ENCODE measurements at places on chromosomes 4 and X. TPM values are rescaled to one million over a fixed set of nuclear protein-coding genes. Genes with fewer than 3 reads are reported as not detected.

The SHROOM3 gene
- 75.1 TPM for total RNA-seq

GRCh38 chrX:143378851-143379250 is 138.4 kb downstream of the SPANXN3 start:
- DNase-seq, result no peak
- no peaks in the 10 kb centered on the region for H3K27me3 ChIP-seq
- no peaks in the 10 kb centered on the region for H3K4me1 ChIP-seq
- H3K4me3 ChIP-seq, result no peak overlapping the region
- H3K36me3 ChIP-seq, result no peaks in the 10 kb centered on the region
- no peak overlapping the region for H3K27ac ChIP-seq

The SSR4 gene
- total RNA-seq, result 84.2 TPM

- H3K27me3 ChIP-seq, result no peaks in the 10 kb centered on the region
- H3K4me3 ChIP-seq, result no peak overlapping the region
- H3K36me3 ChIP-seq, result no peaks in the 10 kb centered on the region
- peaks cover 2% of the 10 kb centered on the region for H3K4me1 ChIP-seq
- no peak for DNase-seq
- H3K27ac ChIP-seq, result no peak overlapping the region
Measured at GRCh38 chrX:136754651-136755050, 26.1 kb downstream of the ARHGEF6 start.

- DNase-seq, result peak; percentile 83
- no peaks in the 10 kb centered on the region for H3K27me3 ChIP-seq
- H3K36me3 ChIP-seq, result no peaks in the 10 kb centered on the region
- H3K4me3 ChIP-seq, result no peak overlapping the region
- H3K27ac ChIP-seq, result no peak overlapping the region
Measured at GRCh38 chrX:21985332-21985777, 44.8 kb downstream of the SMS start.

DNA sequence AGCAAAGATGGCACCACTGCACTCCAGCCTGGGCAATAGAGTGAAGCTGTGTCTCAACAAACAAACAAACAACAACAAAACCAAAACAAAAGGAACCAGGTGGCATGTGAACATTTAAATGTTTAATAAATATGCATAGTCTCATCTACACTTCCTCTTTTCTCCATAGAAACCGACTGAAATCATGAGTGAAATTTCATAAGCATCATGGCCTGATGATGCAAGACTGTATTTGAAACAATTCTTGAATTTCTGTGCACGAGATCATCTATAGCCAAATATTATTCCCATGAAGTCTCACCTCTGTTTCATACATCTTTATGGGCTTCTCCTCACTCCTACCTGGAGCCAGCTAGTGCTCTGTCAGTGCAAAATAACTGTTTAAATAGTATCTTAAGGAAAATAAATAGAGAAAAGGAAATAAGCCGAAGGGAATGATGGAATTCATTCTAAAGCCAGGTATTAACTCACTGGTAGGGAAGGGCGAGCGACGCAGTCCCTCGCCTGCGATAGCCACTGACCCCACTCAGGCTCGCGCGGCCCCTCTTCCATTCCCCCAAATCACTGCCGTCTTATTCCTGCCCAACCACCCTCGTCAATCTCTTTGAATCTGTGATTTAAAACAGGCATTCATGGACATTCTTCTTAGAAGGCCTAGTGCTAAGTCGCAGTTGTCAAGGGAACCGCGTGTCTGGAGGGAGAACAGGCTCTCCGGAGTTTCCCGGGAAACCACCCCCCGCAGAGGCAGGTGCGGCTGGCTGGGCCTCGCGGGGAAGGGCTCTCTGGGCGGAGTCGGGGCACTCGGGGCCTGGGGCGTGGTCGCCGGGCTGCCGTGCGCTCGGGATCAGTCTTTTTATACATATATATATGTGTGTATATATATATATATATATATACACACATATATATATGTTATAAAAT is 52.4 kb upstream of the TRIM2 start:
- no peaks in the 10 kb centered on the region for H3K27me3 ChIP-seq
- peak; percentile 81 for DNase-seq
- peaks cover 18% of the 10 kb centered on the region for H3K4me1 ChIP-seq
- no peak overlapping the region for H3K4me3 ChIP-seq

- DNase-seq, result no peak
- H3K4me1 ChIP-seq, result peaks cover 5% of the 10 kb centered on the region
- H3K36me3 ChIP-seq, result peaks cover 3% of the 10 kb centered on the region
Measured at GRCh38 chrX:43743100-43743822, 87.2 kb downstream of the MAOA start.

DNA sequence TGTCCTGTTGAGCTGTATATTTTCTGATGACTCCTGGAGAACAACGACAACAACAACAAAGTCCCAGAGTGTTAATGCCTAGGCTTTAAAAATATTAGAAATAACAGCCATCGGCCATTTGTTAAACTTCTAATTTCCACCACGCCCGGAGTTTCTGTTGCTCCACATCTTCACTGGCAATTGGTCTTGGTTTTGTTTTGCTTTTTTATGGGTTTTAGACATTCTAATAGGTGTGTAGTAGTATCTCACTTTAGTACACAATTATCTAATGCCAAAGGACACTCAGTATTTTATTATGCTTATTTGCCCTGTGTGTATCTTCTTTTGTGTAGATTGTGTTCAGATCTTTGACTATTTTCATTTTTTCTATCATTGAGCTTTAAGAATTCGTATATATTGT is 5.0 kb downstream of the MAGEA12 start:
- H3K27ac ChIP-seq, result no peak overlapping the region
- H3K27me3 ChIP-seq, result no peaks in the 10 kb centered on the region
- H3K36me3 ChIP-seq, result no peaks in the 10 kb centered on the region
- H3K4me3 ChIP-seq, result no peak overlapping the region
- H3K4me1 ChIP-seq, result no peaks in the 10 kb centered on the region
- no peak for DNase-seq

DNA sequence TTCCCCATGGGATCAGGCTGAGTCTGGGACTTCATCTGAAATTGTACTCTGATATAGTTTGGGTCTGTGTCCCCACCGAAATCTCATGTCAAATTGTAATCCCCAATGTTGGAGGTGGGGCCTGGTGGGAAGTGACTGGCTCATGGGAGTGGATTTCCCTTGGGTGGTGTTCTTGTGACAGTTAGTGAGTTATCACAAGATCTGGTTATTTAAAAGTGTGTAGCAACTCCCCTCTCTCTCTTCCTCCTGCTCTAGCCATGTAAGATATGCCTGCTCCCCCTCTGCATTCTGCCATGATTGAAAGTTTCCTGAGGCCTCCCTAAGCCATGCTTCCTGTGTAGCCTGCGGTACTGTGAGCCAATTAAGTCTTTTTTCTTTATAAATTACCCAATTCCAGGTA is 61.0 kb downstream of the RASGEF1B start:
- H3K27ac ChIP-seq, result no peak overlapping the region
- DNase-seq, result no peak
- no peaks in the 10 kb centered on the region for H3K27me3 ChIP-seq
- H3K36me3 ChIP-seq, result no peaks in the 10 kb centered on the region
- peaks cover 4% of the 10 kb centered on the region for H3K4me1 ChIP-seq
- no peak overlapping the region for H3K4me3 ChIP-seq

- no peak overlapping the region for H3K27ac ChIP-seq
- H3K27me3 ChIP-seq, result no peaks in the 10 kb centered on the region
- no peaks in the 10 kb centered on the region for H3K4me1 ChIP-seq
- H3K36me3 ChIP-seq, result no peaks in the 10 kb centered on the region
Measured at GRCh38 chr4:8332891-8333331, 63.4 kb downstream of the HTRA3 start.

DNA sequence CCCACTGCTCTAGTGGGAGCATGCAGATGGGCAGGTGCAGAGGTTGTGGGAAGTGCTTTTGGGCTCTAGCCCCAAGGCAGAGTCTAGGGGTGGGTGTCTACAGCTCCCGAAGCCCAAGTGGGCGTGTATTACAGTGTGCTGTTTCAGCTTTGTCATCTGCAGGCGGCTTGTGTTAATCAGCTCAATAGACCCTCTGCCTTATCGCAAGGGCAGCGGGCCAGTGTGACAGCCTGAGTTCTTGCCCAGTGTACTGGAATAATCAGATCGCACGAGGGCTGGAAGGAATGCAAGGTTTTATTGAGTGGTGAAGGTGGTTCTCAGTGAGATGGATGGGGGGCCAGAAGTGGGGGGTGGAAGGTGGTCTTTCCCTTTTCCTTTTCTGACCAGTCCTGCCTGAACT is 529.4 kb upstream of the AMOT start:
- H3K4me3 ChIP-seq, result no peak overlapping the region
- no peaks in the 10 kb centered on the region for H3K4me1 ChIP-seq
- H3K27me3 ChIP-seq, result no peaks in the 10 kb centered on the region
- H3K36me3 ChIP-seq, result no peaks in the 10 kb centered on the region
- no peak for DNase-seq
- no peak overlapping the region for H3K27ac ChIP-seq

DNA sequence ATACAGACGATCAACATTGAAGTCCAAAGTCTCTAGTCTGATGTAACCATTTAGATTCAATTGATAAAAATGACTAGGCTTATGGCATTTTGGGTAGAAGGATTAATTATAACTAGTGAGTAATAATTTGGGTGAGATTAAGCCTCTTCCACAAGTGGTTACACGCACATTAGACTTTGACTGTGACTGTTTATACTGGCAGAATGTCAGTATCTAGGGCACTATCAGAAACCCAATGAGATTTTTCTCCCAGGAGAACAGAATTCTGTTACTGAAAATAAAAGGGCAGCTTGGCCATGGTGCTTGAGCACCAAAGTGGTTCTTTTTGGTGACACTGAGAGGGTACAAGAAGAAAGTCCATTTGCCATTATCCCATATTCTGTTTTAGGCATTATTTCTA is 3.3 kb downstream of the PLS3 start:
- no peak for DNase-seq
- no peaks in the 10 kb centered on the region for H3K36me3 ChIP-seq
- H3K27ac ChIP-seq, result peak overlapping the region; percentile 9
- no peak overlapping the region for H3K4me3 ChIP-seq
- no peaks in the 10 kb centered on the region for H3K4me1 ChIP-seq
- H3K27me3 ChIP-seq, result peaks cover 4% of the 10 kb centered on the region

The SLC4A4 gene
- 78.6 TPM for total RNA-seq

The RAB40A gene
- total RNA-seq, result 1.1 TPM

GRCh38 chr4:130995988-130996387 is 1900.0 kb downstream of the C4orf33 start:
- no peak overlapping the region for H3K4me3 ChIP-seq
- no peak for DNase-seq
- no peaks in the 10 kb centered on the region for H3K36me3 ChIP-seq
- no peaks in the 10 kb centered on the region for H3K27me3 ChIP-seq
- no peaks in the 10 kb centered on the region for H3K4me1 ChIP-seq

The CENPI gene
- total RNA-seq, result 0.71 TPM

DNA sequence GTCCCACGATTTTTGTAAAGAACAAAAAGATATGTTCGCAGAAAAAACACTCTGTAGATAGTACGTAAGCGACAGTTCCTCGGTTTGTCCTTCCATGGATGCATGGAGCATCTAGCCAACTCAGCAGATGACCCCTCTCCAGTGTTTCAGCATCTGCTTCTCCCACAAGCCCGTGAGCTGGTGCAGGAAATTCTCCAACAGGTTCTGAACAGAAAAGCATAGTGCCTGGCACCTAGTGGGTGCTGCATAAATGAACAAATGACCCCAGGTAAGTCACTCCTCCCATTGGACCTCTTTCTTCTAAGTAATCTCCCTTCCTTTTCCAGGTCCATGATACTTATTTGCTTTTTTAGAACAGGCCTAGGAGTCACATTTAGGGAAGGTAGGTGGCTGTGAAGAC is 966 bp upstream of the KIAA0232 start:
- H3K27me3 ChIP-seq, result no peaks in the 10 kb centered on the region
- H3K27ac ChIP-seq, result no peak overlapping the region
- H3K4me3 ChIP-seq, result no peak overlapping the region
- peaks cover 3% of the 10 kb centered on the region for H3K36me3 ChIP-seq
- H3K4me1 ChIP-seq, result peaks cover 4% of the 10 kb centered on the region

The HAND2 gene
- total RNA-seq, result 0.15 TPM

The OTUD5 gene
- 48.2 TPM for total RNA-seq

- peaks cover 2% of the 10 kb centered on the region for H3K4me1 ChIP-seq
- DNase-seq, result peak; percentile 74
- H3K27ac ChIP-seq, result no peak overlapping the region
- no peaks in the 10 kb centered on the region for H3K36me3 ChIP-seq
Measured at GRCh38 chr4:45350438-45350837, 624.1 kb upstream of the GNPDA2 start.

- H3K27ac ChIP-seq, result no peak overlapping the region
- no peaks in the 10 kb centered on the region for H3K4me1 ChIP-seq
- no peak for DNase-seq
- H3K27me3 ChIP-seq, result no peaks in the 10 kb centered on the region
Measured at GRCh38 chr4:76572224-76572623, 137.2 kb downstream of the SHROOM3 start.

The EFHC2 gene
- 8.3 TPM for total RNA-seq

GRCh38 chr4:74446193-74446868 is 1.4 kb downstream of the AREG start:
- H3K27me3 ChIP-seq, result no peaks in the 10 kb centered on the region
- no peaks in the 10 kb centered on the region for H3K36me3 ChIP-seq
- DNase-seq, result no peak
- H3K4me3 ChIP-seq, result no peak overlapping the region
- no peak overlapping the region for H3K27ac ChIP-seq
- H3K4me1 ChIP-seq, result peaks cover 5% of the 10 kb centered on the region

DNA sequence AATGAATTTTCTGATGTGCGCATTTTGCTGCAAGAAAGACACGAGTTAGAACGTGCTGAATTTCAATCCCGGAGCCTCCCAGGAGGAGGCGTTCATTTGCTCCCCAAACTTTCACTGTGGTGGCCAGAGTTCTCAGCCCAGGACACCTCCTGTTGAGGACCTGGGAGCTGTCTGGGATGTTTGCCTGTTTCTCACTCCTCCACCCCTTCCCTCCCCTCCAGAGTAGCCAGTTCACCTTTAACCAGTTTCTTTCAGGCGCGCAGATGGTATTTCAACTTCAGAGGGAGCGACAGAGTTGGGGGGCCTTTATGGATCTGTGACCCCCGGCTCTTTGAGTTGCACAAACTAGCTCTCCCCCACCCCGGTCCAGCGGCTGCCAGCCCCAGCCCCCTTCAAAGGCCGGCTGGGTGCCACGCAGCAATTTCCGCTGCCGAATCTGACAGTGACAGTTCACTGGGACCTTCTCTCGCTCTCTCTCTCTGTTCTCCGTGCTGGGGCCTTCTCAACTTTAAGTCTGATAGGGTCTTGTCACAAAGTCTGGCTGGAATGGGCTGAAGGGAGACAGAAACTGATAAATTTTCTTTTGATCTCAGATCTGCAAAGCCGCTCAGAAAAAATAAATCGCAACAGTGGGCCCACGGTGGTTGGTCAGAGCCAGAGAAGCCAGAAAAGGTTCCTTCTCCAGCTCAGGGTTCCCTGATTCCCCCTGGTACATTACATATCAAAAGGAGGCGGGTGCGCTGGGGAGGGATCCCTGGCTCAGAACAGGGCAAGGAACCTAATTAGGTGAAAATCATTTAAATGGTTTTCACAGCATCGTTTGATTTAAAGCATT is 100.0 kb upstream of the STX18 start:
- H3K4me3 ChIP-seq, result no peak overlapping the region
- no peak overlapping the region for H3K27ac ChIP-seq

The HNRNPH2 gene
- 86.1 TPM for total RNA-seq

The NCAPG gene
- total RNA-seq, result 6.0 TPM

GRCh38 chrX:96776966-96777365 is 92.3 kb downstream of the DIAPH2 start:
- no peaks in the 10 kb centered on the region for H3K4me1 ChIP-seq
- H3K36me3 ChIP-seq, result no peaks in the 10 kb centered on the region
- no peak overlapping the region for H3K27ac ChIP-seq
- H3K4me3 ChIP-seq, result no peak overlapping the region
- no peak for DNase-seq
- peaks cover 24% of the 10 kb centered on the region for H3K27me3 ChIP-seq

The QRFPR gene
- total RNA-seq, result not detected

Measured in lung (tissue), 17 donors.